Glutamatergic neuron (in vitro differentiated cells): ENCODE measurements at places on chromosomes 7 and 10.

DNA sequence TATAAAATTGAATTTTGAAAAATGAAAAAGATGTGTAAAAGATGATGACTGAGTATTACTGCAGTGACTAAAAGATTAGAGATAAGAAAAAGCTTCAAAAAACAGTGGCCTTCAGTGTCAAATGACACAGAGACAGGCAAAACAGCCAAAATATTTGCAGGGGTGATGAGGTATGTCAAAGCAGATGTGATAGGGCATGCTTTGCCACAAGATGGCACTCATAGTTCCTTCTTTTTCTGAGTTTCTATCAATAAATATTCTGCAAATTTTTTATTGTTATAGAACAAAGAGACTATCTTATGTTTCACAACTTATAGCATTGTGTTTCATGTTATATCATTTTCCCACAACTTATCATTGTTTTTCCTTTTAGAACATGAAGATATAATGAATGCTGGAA lies 344.1 kb upstream of the HPS1 start:
- DNase-seq, result no peak

GRCh38 chr7:155386608-155387007 lies 71.3 kb upstream of the EN2 start:
- no peak for DNase-seq

DNA sequence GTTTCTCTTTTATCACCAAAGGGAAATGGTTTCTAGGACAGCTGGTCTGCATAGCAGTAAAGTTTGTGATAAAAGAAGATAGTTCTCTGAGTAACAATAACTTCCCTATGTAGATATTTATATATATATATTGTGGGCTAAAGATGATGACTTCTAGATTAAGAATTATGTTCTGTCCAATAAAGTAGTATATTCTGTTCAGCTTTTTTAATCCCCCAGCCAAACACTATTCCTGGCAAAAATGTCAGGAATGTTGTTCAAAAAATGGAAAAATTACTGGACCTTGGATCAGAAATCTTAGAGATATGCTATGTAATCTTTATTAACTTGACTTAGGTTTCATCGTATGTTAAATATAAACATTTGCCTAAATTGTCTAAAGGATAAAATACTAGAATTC lies 136.3 kb upstream of the GNAI1 start:
- DNase-seq, result no peak

DNA sequence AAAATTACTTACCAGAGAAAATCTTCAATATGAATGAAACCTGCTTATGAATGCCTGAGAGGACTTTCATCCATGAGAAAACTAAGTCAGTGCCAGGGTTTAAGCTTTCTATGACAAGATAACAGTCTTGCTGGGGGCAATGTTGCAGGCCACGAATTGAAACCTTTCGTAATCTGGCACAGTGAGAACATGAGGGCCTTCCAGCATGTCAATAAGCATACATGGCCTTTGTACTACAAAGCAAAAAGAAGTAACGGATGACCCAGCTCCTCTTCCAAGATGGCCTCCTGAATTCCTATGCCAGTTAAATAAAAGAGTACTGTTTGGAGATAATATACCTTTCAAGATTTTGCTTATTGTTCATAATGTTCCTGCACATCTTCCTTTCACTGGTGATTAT lies 270.6 kb upstream of the PHF14 start:
- DNase-seq, result no peak

GRCh38 chr7:14095233-14095950 lies 105.9 kb upstream of the ETV1 start:
- DNase-seq, result no peak

GRCh38 chr10:77892021-77892739 lies 34.4 kb downstream of the DLG5 start:
- DNase-seq, result no peak
